ENCODE measurements at places on chromosomes 12 and 14.

GRCh38 chr12:108190529-108190928 lies 61.4 kb downstream of the WSCD2 start:
- no peak for DNase-seq

DNA sequence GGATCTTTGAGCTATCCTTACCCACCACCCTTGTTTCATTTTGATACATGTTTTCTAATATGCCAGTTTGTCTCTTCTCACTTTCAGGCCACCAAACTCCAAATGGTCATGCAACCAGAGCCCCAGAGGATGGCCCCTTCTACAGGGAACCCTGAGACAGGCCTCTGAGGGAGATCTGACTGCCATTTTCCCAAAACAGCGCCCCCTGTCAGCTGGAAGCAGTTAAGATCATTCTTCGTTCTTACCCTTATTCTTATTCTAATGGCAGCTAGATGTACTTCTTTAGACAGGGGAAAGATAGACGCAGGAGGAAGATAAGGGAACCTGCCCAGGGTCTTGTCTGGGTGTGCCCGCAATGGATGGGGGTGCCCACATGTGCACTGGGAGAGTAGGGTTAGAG lies 38.4 kb downstream of the C12orf56 start:
- no peak for DNase-seq

GRCh38 chr14:79411403-79412174 lies 799.7 kb downstream of the DIO2 start:
- no peak for DNase-seq

DNA sequence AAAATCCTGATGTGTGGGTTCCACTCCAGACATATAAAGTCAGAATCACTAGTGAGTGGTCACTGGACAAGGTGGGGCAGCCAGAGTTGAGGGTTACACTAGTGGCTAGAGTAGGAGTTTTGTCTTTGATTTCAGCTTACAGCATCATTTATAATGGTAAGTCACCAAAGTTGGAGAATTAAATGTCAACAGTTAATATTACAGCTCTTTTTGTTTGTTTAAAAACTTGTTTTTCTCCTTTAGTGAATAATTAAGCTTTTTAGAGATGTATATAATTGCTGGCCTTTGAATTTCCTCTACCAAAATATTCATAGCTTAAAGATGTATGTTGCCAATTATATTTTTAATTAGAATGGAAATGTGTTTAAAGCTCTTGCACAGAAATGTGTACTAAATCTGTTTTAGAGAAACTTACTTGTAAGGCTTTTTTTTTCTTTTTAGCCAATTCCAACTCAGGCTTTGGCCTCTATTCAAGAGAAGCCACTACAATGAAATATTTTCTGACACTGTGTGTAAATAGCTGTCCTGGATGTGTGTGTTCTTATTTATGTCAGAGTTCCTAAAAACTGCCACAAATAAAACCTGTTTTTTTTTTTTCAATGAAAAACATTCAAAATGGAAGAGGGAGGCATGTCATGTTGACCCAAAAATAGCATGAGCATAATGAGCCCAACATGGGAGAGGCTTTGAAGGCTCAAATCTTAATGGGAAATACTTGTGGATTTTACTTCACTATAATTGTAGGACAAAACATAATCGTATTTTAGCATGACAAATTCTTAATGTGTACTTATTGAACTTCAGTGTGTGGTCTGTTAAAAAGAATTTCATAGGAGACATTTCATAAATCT lies 92.2 kb downstream of the TBC1D30 start:
- no peak for DNase-seq

DNA sequence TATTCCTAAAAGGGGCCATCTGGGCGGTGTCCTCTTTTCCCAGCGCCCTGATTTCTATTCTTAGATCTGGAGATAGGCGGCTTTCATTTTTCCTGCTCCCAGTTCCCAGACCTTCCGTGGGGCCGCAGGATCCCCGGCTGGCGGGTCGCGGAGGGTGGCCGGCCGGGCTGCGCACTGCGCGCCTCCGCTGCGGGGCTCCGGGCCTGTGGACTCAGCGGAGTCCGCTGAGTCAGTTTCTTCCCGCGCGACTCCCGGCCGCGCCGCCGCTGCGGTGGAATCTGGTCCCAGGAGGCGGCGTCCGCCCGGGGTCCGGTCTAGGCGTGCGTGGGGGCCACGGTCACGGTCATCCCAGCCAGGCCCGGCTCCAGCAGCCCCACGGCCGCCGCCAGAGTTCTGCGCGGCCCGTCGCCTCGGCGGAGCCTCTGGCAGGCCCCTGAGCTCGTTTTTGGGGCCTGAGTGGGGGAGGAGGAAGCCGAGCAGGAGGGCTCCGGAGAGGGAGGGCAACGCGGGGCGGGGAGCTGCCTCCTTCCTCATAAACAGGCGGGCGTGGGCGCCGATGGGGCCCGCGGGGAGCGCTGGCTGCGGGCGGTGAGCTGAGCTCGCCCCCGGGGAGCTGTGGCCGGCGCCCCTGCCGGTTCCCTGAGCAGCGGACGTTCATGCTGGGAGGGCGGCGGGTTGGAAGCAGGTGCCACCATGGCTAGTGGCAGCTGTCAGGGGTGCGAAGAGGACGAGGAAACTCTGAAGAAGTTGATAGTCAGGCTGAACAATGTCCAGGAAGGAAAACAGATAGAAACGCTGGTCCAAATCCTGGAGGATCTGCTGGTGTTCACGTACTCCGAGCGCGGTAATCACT lies at the start of gene LRRK2:
LRRK2 (plus strand) TSS at position 559 of the 853 bp plus-strand sequence; CDS start at position 694, 135 bp downstream.
- peak; percentile 89 for DNase-seq

- DNase-seq: no peak
Observed at GRCh38 chr14:45664668-45665356, 411.8 kb upstream of the MIS18BP1 start.

DNA sequence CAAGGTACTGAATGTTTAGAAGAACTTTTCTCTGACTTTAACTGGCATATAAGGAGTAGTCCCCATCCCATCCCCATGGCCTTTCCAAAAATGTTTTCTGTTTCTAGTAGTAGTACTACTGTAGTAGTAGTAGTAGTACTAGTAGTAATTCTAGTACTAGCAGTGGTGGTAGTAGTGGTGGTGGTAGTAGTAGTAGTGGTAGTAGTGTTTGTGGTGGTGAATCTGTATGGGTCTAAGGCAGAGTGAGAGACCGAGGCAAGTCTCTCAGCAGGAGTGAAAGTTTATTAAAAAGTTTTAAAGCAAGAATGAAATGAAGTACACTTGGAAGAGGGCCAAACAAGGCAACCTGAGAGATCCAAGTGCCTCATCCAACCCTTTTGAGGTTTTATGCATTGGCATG lies 58.6 kb downstream of the FOXN4 start:
- DNase-seq: no peak

- DNase-seq: no peak
Observed at GRCh38 chr12:77606348-77606747, 224.3 kb upstream of the NAV3 start.

DNA sequence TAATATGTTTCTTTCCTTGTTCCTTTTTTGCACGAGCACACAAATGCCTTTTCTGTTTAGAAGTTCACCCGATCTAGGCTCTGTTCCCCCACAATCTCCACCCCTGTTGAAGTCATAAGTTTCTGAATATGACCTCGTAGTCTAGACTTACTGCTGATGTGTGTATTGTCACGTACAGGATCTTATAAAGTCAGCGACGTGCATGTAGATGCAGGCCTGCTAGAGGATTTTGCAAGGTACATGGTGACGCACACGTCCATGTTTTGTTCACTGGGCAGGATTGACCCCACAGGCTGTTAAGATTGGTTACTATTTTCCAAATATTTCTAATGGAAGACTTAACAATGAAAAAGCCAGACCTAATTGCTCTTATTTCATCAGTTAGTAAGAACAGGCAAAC lies 46.2 kb upstream of the CCDC91 start:
- no peak for DNase-seq
